ENCODE measurements at places on chromosomes 5 and 9. TPM values are rescaled to one million over a fixed set of nuclear protein-coding genes. Genes with fewer than 3 reads are reported as not detected.

AKNA gene
- total RNA-seq: 8.9 TPM

CCDC192 gene
- not detected for total RNA-seq

CYLC2 gene
- total RNA-seq: not detected

F12 gene
- total RNA-seq: 2.8 TPM

FST gene
- total RNA-seq: 1.2 TPM

ORM2 gene
- total RNA-seq: not detected

NUTM2G gene
- not detected for total RNA-seq

FOXI1 gene
- not detected for total RNA-seq

IL5 gene
- total RNA-seq: not detected

C9orf50 gene
- not detected for total RNA-seq

PCDHGA3 gene
- total RNA-seq: not detected

NUDT2 gene
- 53.2 TPM for total RNA-seq

KIF12 gene
- total RNA-seq: not detected

BAAT gene
- total RNA-seq: not detected

DDX4 gene
- not detected for total RNA-seq

HOMER1 gene
- total RNA-seq: 2.9 TPM

RAI14 gene
- 123 TPM for total RNA-seq

CDHR2 gene
- total RNA-seq: not detected

SH2D3C gene
- not detected for total RNA-seq

SYK gene
- total RNA-seq: not detected

PCDHGC5 gene
- 1.2 TPM for total RNA-seq

FOCAD gene
- 62.9 TPM for total RNA-seq

CENPP gene
- 4.0 TPM for total RNA-seq

PKD2L2 gene
- not detected for total RNA-seq

LRRC19 gene
- not detected for total RNA-seq

GCNT4 gene
- 0.58 TPM for total RNA-seq

GGTA1 gene
- not detected for total RNA-seq

LHX6 gene
- not detected for total RNA-seq

Measured in myometrial cell (primary cell).